ENCODE measurements at places on chromosomes 6 and 20.

- no peaks in the 10 kb centered on the region for H3K27me3 ChIP-seq
- no peaks in the 10 kb centered on the region for H3K36me3 ChIP-seq
- no peak for DNase-seq
- peaks cover 4% of the 10 kb centered on the region for H3K4me1 ChIP-seq
- no peak overlapping the region for H3K4me3 ChIP-seq
- H3K27ac ChIP-seq: no peak overlapping the region
These were observed 293.3 kb downstream of the HACE1 start for GRCh38 chr6:104566411-104566810.

DNA sequence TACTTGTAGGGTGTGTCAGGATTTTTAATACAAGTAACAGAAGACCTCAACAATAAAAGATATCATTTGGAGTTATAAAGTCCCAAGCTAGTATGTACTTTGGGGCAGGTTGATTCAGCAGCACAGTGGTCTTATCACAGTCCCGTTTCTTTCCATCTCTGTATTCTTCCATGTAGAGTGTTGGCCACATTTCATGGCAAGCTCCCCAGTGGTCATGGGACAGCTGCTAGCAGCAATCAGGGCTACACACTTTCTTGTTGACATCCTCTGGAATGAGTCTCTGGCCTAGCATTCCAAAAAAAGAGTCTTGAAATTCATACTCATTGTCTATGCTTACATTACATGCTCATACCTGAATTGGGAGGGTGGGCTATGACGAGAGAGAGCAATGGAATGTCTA lies 53.2 kb downstream of the SOBP start:
- no peaks in the 10 kb centered on the region for H3K4me1 ChIP-seq
- H3K36me3 ChIP-seq: peaks cover 8% of the 10 kb centered on the region

- H3K4me3 ChIP-seq: no peak overlapping the region
- no peak for DNase-seq
- no peaks in the 10 kb centered on the region for H3K36me3 ChIP-seq
- no peaks in the 10 kb centered on the region for H3K4me1 ChIP-seq
- no peak overlapping the region for H3K27ac ChIP-seq
These were observed 110.3 kb upstream of the NUP153 start for GRCh38 chr6:17816921-17817611.

DNA sequence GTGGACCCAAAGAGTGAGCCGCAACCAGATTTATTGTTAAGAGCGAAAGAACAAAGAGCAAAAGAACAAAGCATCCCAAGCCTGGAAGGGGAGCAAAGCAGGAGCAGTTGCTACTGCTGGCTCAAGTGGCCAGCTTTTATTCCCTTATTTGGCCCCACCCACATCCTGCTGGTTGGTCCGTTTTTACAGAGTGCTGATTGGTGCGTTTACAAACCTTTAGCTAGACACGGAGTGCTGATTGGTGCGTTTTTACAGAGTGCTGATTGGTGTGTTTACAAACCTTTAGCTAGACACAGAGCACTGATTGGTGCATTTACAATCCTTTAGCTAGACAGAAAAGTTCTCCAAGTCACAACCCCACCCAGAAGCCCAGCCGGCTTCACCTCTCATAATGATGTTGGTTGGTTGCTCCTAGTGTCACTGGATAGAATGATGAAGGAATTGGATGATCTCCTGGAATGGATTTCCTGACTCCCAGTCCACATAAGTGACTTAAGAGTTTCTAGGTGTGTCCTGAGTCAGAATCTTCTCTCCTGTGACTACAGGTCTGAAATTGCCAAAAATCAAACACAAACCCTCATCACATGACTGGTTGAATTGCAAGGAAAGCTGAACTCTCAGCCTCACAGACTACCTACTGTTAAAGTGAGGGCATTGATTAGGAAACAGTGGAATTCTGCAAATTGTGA lies 52.1 kb upstream of the CAP2 start:
- no peak overlapping the region for H3K27ac ChIP-seq
- no peaks in the 10 kb centered on the region for H3K36me3 ChIP-seq
- no peaks in the 10 kb centered on the region for H3K4me1 ChIP-seq
- DNase-seq: no peak

DNA sequence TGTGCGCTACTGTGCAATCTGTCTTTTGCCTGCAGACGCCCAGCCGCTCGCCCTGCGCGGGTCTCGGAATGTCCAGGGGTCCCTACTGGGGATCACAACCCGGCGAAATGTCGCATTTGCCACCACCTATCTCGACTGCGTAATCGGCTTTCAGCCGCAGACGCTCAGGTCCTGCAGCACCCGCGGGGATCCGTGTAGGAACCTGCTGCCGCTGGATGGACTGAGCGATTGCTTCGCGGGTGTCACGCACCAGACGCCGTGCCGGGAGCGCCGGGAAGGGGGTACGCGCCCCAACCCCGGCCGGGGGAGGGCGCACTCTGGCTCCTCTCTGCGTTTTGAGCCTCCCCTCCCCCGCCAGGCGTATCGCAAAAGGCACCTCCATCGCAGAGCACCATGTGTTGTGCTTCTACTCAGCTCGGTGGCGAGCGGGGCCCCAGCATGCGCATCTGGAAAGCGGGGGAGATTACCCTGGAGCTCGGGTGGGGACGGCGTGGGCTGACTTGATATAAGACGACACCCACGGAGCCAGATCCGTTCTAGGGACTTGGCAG lies 747 bp upstream of the PTPRA start:
- no peaks in the 10 kb centered on the region for H3K36me3 ChIP-seq
- H3K4me1 ChIP-seq: peaks cover 37% of the 10 kb centered on the region
- peak overlapping the region; percentile 87 for H3K27ac ChIP-seq
- no peaks in the 10 kb centered on the region for H3K27me3 ChIP-seq
- peak; percentile 64 for DNase-seq
- peak overlapping the region; percentile 96 for H3K4me3 ChIP-seq
